Central memory CD4-positive, alpha-beta T cell (primary cell): ENCODE measurements at places on chromosomes 11 and 22.

GRCh38 chr11:20353829-20354434 lies 9.6 kb upstream of the HTATIP2 start:
- no peak for DNase-seq

- DNase-seq, result no peak
These were observed 214.4 kb upstream of the BLID start for GRCh38 chr11:122330279-122330965.

DNA sequence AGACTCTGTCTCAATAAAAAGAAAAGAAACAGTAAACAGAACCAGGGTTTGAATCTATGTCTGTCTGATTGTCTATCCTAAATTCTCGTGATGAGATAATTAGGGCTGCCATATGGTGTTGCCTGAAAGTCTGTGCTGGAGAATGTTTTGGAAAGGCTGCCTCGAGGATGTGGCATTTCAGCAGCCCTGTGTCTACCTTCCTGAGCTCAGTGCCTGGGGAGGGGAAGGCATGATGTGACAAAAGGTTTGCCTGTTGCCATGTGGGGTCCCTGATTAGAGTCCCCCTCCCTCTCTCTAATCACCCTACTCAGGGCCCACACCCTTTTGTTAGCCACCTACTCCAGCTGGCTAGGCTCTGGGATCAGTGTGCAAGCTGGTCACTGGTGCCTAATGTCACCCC lies 15.2 kb downstream of the CD82 start:
- DNase-seq, result no peak

- no peak for DNase-seq
These were observed 13.4 kb downstream of the KDELR3 start for GRCh38 chr22:38481162-38481870.

DNA sequence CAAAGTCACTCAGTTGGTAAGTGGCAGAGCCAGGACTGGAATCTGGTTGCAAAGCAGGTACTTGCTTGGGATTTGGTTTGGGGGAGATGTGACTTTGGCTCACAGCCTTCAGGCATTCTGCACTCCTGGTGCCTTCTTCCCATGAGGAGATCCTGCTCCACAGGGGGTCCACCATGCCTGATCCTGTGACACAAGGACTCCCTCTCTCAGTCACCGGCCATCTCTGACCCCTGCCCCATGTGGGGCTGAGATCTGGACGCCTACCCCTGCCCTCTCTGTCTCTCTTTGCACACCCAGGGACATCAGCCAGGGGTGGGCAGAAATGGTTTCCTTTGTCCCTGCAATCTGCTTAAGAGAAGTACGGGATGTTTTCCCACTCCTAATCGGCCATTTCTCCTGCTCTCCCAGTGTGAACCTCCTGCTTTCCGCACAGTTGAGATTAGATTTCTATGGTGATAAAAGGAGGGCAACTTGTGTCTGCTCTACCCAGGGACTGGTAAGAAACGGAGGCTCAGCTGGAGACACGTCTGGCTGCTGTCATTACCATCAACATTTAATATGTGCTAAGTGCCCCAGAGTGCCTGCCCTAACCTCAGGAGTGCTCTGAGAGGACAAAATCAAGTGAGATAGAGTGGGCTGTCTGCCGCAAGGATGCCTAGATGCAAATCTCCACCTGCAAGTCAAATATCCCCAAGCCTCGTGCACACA lies 11.1 kb upstream of the FXYD6 start:
- no peak for DNase-seq

DNA sequence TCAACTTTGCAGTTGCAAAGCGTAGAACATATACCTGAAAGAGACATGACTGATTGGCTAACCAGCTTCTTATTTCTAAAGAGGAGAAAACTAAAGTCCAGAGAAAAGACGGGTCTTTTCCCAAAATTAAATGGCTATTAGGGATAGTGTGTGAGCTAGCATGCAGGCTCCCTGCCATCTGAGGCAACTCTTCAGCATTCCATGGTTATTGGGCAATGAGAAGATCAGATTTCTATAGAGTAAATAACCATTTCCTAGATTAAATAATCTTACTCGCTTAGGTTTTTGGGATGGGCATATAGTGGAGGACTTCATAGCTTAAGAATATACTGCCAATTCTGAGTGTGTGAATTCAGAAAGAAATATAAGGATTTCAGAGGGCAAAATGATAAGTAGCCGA lies 95.0 kb downstream of the PDHX start:
- DNase-seq, result no peak

DNA sequence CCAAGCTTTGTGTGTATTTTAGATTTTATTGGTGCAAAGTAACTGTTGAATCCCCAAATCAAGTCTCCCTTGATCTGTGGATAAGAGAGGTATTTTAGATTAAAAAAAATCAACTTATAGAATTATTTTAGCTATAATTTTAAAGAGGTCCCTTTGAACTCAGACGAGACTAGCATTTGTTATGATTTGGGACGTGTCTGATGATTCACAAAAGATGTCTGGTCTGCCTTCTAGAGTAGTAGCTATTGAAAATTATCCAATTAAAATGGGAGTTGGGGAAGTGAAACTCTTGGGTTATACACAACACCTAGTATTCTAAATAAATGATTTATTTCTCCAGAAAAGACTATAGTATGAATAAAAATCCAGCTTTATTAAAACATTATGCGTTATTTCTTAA lies 227.9 kb upstream of the GRIA4 start:
- DNase-seq, result no peak

GRCh38 chr11:32231909-32232493 lies 141.1 kb downstream of the RCN1 start:
- no peak for DNase-seq

DNA sequence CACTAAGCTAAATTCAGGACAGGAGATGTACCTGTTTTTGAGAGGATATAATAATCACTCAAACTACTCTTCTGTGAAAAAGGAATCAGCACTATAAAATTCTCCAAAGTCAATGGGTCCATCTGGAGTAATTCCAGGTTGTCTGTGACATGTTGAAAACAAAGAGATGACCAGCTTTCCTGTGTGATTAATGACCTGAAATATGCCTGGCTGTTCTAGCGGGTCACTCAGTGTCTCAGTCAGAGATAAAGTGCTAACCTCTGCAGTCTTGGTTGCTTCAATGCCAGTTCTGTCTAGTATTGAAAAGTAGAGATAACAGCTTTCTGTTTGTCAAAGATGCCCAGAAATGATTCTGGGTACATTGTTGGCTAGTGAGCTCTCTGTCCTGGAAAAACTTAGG lies 722.6 kb upstream of the TENM4 start:
- no peak for DNase-seq

DNA sequence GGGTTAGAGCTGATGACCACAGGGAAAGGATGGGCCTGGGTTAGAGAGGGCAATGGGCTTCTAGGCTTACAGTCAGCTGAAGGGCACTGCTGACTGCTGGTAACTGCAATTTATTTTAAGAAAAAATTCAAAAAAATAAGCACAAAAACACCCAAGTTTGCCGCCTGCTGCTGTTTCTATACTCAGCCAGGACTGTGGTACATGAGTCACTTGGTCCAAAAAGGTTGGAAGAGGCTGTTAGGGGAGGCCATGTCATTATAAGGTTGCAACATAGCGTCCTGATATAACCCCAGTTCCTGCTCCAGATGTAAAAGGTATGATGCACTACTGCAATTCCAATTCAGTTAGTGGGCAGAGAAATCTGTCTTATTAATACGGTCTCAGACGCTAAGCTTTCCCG lies 98.9 kb downstream of the ETS1 start:
- DNase-seq, result no peak

GRCh38 chr11:33734441-33735270 lies 1.6 kb downstream of the CD59 start:
- no peak for DNase-seq

DNA sequence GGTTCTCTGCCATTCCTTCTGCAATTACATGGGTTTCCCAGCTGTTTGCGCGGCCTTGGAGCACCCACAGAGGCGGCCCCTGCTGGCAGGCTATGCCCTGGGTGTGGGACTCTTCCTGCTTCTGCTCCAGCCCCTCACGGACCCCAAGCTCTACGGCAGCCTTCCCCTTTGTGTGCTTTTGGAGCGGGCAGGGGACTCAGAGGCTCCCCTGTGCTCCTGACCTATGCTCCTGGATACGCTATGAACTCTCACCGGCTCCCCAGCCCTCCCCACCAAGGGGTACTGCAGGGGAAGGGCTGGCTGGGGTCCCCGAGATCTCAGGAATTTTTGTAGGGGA lies 2.6 kb downstream of the RCE1 start:
- no peak for DNase-seq

- no peak for DNase-seq
These were observed 1.8 kb downstream of the PGGHG start for GRCh38 chr11:290621-291231.

DNA sequence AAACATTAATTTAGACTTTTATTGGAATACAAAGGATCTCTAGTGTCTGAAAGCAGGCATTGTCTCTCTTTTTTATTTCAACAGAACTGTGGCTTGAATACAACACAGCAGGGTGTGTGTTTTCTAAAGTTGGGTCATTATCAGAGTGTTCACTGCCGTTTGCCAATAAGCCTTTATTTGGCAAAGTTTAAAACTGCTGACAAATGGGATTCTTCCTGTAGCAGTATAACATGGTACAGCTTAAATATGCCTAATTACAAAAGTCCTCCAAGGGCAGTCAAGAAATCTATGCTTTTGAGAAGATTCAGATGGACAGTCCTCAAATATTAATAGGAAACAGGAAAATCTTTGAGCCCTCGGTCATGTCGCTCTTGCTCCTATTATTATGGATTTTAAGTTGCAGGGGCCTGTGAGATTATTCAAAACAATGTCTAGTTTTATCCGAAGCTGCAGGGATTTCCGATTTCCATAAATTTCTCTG lies 199.9 kb downstream of the MAML2 start:
- no peak for DNase-seq

GRCh38 chr22:45425101-45425500 lies 11.6 kb downstream of the RIBC2 start:
- DNase-seq, result no peak

GRCh38 chr11:69473276-69473845 lies 8.1 kb upstream of the LINC01488 start:
- no peak for DNase-seq

GRCh38 chr11:58647141-58647699 lies 24.8 kb downstream of the CNTF start:
- no peak for DNase-seq

GRCh38 chr11:120400564-120401364 lies 64.6 kb downstream of the ARHGEF12 start:
- DNase-seq, result no peak

- no peak for DNase-seq
These were observed 12.9 kb downstream of the STARD10 start for GRCh38 chr11:72781063-72781312.

GRCh38 chr11:117916956-117917355 lies 12.2 kb downstream of the TMPRSS13 start:
- DNase-seq, result no peak

- no peak for DNase-seq
These were observed 16.7 kb downstream of the XRRA1 start for GRCh38 chr11:74932169-74932568.

DNA sequence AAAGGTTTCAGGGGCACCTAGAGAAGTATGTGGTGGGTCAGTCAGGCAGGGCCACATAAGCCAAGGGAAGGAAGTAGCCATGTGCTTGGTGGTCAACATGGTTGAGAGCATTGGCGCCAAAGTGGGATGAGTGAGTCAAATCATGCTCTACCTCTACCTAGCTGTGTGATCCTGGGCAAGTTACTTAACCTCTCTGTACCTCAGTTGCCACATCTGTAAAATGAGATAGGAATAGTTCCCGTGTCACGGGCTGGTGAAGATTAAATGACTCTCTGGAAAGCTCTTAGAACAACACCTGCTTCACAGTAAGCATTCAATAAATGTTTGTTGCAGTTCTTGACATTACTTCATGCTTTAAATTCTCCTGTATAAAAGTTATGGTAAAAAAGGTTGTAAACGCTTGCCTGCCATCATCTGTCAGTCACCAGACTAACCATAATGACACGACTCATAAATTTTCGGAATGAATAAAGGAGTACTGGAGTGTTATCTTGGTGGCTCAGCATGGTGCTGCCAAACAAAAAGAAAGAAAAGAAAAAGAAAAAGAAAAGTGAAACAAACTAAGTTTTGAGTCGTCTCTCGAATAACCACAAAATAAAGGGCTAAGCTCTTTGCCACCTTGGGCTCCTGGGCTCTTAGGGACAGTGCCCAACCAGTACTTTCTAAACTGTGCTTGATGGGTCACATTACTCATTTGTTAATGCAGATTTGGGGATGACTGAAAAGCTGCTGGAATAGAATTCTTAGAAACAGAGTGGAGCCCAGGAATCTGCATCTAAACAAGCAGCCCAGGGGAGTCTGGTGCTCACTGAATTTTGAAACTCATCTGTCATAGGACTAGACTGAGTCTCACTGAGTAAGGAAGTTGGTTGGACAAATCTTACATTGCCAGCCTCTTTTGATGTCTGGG lies 107.6 kb downstream of the LDLRAD3 start:
- DNase-seq, result no peak

GRCh38 chr11:1843098-1843473 lies 4.3 kb downstream of the TNNI2 start:
- no peak for DNase-seq

GRCh38 chr11:46665356-46665755 lies 35.1 kb downstream of the ARHGAP1 start:
- DNase-seq, result no peak

DNA sequence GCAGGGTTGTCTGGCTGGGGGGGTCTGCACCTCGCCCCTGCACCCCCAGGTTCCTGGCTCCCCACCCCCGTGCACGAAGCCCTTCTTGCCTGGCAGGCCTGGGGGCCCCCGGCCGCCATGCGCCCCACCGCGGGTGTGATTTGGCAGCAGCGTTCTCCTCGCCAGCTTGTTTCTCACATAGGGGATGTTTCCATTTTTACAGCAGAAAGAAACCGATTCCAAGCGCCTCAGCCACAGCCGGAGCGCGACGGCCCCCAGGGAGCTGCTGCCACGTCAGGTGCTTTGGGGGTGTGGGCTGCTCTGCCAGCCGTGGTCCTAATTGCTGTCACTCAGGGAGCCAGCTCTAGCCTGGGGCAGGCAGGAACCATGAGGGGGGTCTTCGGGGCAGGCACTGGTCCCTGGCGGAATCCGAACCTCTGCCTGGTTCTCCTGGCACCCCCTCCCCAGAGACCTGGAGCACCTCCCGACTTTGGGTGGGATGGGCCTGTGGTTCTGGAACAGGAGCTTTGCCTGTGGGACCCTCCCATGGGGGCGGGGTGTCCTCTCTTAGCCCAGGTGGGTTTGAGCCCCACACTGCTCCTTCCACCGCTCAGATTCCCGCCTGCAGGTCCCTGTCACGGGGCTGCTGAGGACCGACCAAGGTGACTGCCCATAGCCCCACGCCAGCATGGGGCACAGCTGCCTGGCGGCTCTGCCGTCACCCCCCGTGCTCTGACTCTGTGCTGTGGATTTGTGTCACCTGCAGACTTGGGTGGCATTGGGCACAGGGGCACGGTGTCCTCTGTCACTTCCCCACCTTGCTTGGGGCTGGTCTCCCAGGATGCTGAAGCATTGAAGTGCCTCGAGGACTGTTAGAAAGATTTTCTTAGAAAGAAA lies 54.0 kb downstream of the RTN4R start:
- no peak for DNase-seq
